Uterine smooth muscle cell (primary cell): ENCODE measurements at places on chromosomes 11 and 22. TPM values are rescaled to one million over a fixed set of nuclear protein-coding genes. Genes with fewer than 3 reads are reported as not detected.

SLC22A8 gene
- total RNA-seq, result under 0.01 TPM in 1 of 2 replicates, not detected in the other

KCNJ11 gene
- total RNA-seq, result not detected in 2 replicates

DDX25 gene
- under 0.01 and 0.11 TPM in 2 replicates for total RNA-seq

PGA4 gene
- not detected in 2 replicates for total RNA-seq

ARHGAP20 gene
- total RNA-seq, result 3.6 and 4.5 TPM in 2 replicates

LRRC4C gene
- total RNA-seq, result under 0.01 and 0.11 TPM in 2 replicates
